ENCODE measurements at places on chromosomes 2 and 18. TPM values are rescaled to one million over a fixed set of nuclear protein-coding genes. Genes with fewer than 3 reads are reported as not detected.

Gene CD8B2
- not detected for total RNA-seq

Gene KANSL3
- total RNA-seq, result 32.6 TPM

Gene SKOR2
- not detected for total RNA-seq

Gene AAMP
- 42.6 TPM for total RNA-seq

Gene ECEL1
- total RNA-seq, result 0.12 TPM

GRCh38 chr18:59954755-59955156 lies 55.0 kb downstream of the PMAIP1 start:
- peak overlapping the region; percentile 20 for H3K27ac ChIP-seq
- H3K36me3 ChIP-seq, result no peaks in the 10 kb centered on the region
- no peak overlapping the region for H3K4me3 ChIP-seq
- peaks cover 13% of the 10 kb centered on the region for H3K4me1 ChIP-seq

DNA sequence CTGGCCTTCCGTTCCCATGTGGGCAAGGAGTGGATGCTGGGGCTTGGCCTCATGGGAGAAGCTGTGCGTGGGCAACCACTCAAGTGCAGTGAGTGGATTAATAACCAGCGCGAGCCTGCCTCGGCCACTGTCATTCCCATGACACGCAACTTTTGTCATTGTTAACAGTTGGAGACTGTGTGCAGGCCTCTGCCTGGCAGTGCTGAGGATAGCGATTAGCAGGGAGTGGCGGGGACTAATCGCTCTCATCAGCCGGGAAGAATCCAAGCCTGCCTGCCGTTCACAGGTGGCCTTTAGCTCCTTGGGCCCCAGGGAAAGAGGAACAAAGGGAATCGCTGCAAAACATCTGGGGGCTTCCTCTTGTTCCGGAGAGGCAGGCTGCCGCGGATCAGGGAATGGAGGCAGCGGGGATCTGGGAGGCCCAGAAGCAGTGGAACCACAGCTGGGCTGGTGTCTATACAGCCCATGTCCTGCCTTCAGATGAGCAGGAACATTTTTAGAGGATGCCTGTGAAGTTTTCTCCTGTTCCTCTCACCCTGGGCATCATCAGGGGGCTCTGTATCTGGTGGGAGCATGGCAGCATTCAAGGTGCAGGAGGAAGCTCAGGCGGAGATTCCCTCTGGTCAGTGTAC lies 53.8 kb downstream of the CTIF start:
- H3K4me3 ChIP-seq, result no peak overlapping the region
- H3K4me1 ChIP-seq, result peaks cover 78% of the 10 kb centered on the region
- no peaks in the 10 kb centered on the region for H3K27me3 ChIP-seq
- peak overlapping the region; percentile 78 for H3K27ac ChIP-seq

- no peaks in the 10 kb centered on the region for H3K4me1 ChIP-seq
- DNase-seq, result no peak
- H3K4me3 ChIP-seq, result no peak overlapping the region
- no peaks in the 10 kb centered on the region for H3K36me3 ChIP-seq
These were observed 277.9 kb downstream of the MBD2 start for GRCh38 chr18:53946594-53946993.

- no peaks in the 10 kb centered on the region for H3K36me3 ChIP-seq
- H3K27ac ChIP-seq, result no peak overlapping the region
- no peak for DNase-seq
These were observed 5.8 kb downstream of the GAD1 start for GRCh38 chr2:170822290-170823087.

- no peaks in the 10 kb centered on the region for H3K27me3 ChIP-seq
- no peak for DNase-seq
- no peak overlapping the region for H3K4me3 ChIP-seq
- H3K27ac ChIP-seq, result no peak overlapping the region
These were observed 24.8 kb downstream of the NCK2 start for GRCh38 chr2:105769504-105769903.

- H3K4me3 ChIP-seq, result no peak overlapping the region
- no peak for DNase-seq
- peaks cover 72% of the 10 kb centered on the region for H3K27me3 ChIP-seq
- H3K36me3 ChIP-seq, result no peaks in the 10 kb centered on the region
These were observed 3.1 kb downstream of the EGR4 start for GRCh38 chr2:73290049-73290839.

DNA sequence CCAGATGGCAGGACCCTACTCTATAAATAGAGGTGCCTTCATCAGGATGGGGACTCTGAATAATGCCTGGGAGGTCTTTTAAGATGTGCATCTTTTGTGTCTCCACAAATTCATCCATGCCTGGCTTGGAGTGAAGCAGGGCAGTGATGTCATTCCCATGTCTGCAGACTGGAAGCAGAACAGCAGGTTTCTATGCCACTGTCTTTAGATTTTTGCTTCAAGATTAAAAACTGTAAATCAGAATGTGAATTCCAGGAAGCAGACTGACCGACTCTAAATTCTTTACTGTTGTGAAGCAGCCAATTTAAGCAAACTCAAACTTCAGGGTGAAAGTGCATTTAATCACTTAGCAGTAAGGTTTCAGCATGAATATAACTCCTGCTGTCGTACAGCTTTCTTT lies 159.3 kb downstream of the SCG2 start:
- H3K27me3 ChIP-seq, result no peaks in the 10 kb centered on the region
- H3K4me1 ChIP-seq, result peaks cover 27% of the 10 kb centered on the region
- H3K27ac ChIP-seq, result peak overlapping the region; percentile 70
- no peak for DNase-seq
- H3K4me3 ChIP-seq, result peak overlapping the region; percentile 0

- H3K27me3 ChIP-seq, result peaks cover 37% of the 10 kb centered on the region
- DNase-seq, result no peak
- H3K4me3 ChIP-seq, result no peak overlapping the region
- H3K27ac ChIP-seq, result no peak overlapping the region
These were observed 36.1 kb downstream of the ABCG8 start for GRCh38 chr2:43874776-43875451.

DNA sequence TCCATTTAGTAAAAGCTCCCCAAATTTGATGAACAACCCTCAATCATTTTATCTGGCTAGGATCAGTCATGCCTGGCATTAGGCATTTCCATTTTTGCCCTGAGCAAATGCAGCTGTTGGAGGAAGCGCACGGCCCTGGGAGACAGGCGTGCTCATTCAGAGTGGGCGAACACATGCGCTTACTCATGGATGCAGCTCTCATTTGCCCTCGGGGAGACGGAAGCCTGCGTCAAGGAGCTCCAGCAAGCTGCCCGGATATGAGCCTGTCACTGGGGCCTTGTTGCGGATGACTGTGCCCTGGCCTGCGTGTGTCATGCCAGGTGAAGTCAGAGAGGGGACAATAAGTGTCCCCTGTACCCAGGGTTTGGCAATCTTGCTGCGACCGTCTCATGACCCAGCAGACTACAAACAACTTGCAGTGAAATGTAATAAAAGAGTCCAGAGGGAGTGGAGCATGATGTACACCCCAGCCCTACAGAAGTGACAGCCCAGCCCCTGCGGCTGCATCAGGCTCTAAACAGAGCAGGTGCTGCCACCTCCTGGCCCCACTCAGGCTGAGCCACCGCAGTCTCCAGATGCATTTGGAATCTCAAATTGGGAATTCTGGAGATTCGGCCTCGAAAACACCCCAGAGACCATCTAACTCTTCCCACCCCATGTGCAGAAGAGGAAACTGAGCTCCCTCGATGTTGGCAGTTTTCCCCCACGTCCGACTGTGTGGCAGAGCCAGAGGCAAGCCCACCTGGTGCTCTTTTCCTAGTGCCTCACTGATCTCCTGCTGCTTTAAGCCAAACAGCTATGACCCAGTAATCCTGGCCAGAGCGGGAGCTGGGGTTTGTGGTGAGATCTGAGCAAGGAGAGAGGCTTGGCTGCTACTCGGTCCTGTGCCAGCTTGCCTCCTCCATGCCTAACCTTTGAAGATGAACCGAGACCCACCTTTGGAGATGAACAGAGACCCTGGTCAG lies 105.0 kb upstream of the ALK start:
- H3K36me3 ChIP-seq, result no peaks in the 10 kb centered on the region
- H3K4me3 ChIP-seq, result peak overlapping the region; percentile 27
- H3K27ac ChIP-seq, result peak overlapping the region; percentile 39
- peaks cover 33% of the 10 kb centered on the region for H3K27me3 ChIP-seq
- peaks cover 8% of the 10 kb centered on the region for H3K4me1 ChIP-seq
- DNase-seq, result no peak

- H3K4me3 ChIP-seq, result no peak overlapping the region
- H3K27me3 ChIP-seq, result no peaks in the 10 kb centered on the region
- peaks cover 6% of the 10 kb centered on the region for H3K36me3 ChIP-seq
These were observed 60.7 kb downstream of the SPATS2L start for GRCh38 chr2:200367155-200367554.

DNA sequence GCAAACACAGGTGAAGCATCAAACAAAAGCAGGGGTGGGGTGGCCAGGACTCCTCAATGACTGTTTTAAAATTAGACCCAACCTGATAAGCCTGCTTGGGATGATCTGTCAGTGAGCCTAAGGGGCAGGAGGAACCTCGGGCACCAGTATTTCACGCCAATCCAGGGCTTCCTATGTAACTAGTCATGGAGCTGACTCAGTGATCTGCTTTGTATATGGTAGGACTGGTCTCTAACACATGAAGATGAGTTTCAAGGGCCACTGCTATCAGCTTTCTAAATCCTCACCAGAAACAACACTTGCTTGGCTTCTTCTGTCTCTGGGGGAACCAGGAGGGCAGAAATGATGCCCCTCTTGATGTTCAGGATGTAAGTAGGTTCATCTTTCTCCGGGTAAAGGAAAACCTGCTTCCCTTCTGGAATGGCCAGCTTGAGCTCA lies 6.2 kb downstream of the APOB start:
- H3K36me3 ChIP-seq, result peaks cover 5% of the 10 kb centered on the region
- H3K4me3 ChIP-seq, result no peak overlapping the region
- no peak for DNase-seq
- no peak overlapping the region for H3K27ac ChIP-seq
- H3K27me3 ChIP-seq, result peaks cover 2% of the 10 kb centered on the region
- H3K4me1 ChIP-seq, result peaks cover 36% of the 10 kb centered on the region

- H3K4me1 ChIP-seq, result no peaks in the 10 kb centered on the region
- no peaks in the 10 kb centered on the region for H3K36me3 ChIP-seq
- no peak for DNase-seq
- H3K27me3 ChIP-seq, result no peaks in the 10 kb centered on the region
- no peak overlapping the region for H3K4me3 ChIP-seq
These were observed 318.9 kb downstream of the CNTNAP5 start for GRCh38 chr2:124343827-124344498.

DNA sequence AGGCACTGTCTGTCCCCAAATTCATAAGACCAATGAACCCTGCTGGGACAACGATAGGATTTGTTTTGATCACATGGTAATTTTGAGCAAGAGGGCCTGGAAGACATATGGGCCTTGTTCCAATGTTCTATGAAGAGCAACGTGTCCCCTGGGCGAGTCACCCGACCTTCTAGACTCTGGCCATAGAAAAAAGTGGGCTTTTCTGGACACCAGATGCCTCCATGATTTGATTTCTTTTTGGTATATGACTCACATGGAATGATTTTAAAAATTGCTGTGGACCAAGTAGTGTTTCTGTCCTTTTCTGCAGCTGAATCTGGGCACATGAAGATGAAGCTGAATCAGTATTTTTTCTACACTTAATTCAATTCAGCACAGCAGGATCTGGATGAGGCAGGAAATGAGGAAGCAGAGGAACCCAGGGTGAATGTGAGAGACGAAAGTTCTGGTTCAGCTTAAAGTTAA lies 104.9 kb downstream of the CDC42EP3 start:
- H3K4me1 ChIP-seq, result peaks cover 68% of the 10 kb centered on the region
- H3K27ac ChIP-seq, result peak overlapping the region; percentile 84
- H3K4me3 ChIP-seq, result no peak overlapping the region
- DNase-seq, result no peak
- H3K27me3 ChIP-seq, result no peaks in the 10 kb centered on the region

DNA sequence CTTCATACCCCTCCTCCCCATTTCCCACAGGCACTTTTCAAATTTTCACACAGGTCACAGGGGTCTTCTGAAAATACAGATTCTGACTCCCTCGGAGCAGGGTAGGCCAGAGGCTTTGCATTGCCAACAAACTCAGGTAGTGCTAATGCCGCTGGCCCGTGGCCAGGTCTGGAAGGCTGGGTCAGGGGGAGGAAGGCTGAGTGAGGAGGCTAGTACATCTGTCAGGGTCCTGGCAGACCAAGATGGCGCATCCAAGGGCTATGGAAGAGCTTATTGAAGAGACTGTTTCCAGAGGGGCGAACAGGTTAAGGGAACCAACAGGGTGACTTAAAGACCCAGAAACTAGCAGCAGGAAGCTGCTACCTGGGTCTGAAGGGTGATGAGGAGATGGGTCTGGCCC lies 336.7 kb upstream of the ID2 start:
- DNase-seq, result no peak
- no peaks in the 10 kb centered on the region for H3K36me3 ChIP-seq
- peaks cover 7% of the 10 kb centered on the region for H3K4me1 ChIP-seq
- H3K27me3 ChIP-seq, result no peaks in the 10 kb centered on the region
- H3K27ac ChIP-seq, result no peak overlapping the region

DNA sequence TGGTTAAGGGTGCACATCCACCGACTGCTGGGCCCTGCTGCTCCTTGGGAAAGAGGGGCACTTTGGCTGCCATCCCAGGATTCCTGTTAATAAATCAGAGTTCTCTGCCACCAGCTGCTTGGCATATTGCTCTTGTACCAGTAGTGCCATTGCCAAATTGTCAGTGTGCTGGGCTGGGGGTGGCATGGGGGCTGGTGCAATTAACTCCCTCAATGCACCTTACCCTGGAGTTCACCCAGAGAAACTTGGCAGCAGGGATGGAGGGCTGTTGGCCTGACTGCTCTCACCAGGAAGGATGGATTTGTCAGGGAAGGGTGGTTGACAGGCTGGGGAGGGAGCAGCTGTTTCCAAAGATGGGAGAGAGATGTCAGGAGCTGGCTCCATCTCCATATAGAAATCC lies 94.6 kb upstream of the SKOR2 start:
- H3K4me1 ChIP-seq, result no peaks in the 10 kb centered on the region
- H3K27me3 ChIP-seq, result no peaks in the 10 kb centered on the region
- H3K36me3 ChIP-seq, result no peaks in the 10 kb centered on the region
- DNase-seq, result no peak
- no peak overlapping the region for H3K27ac ChIP-seq

- no peak for DNase-seq
- no peak overlapping the region for H3K27ac ChIP-seq
- no peaks in the 10 kb centered on the region for H3K36me3 ChIP-seq
- H3K27me3 ChIP-seq, result no peaks in the 10 kb centered on the region
- no peaks in the 10 kb centered on the region for H3K4me1 ChIP-seq
These were observed 95.7 kb downstream of the ICOS start for GRCh38 chr2:204032301-204032700.

- H3K4me3 ChIP-seq, result no peak overlapping the region
- peaks cover 7% of the 10 kb centered on the region for H3K4me1 ChIP-seq
- no peak overlapping the region for H3K27ac ChIP-seq
- no peaks in the 10 kb centered on the region for H3K36me3 ChIP-seq
- DNase-seq, result no peak
These were observed 182.3 kb downstream of the LOXHD1 start for GRCh38 chr18:46474487-46475389.

- H3K4me1 ChIP-seq, result peaks cover 5% of the 10 kb centered on the region
- no peak overlapping the region for H3K4me3 ChIP-seq
- no peak for DNase-seq
- H3K27ac ChIP-seq, result no peak overlapping the region
- no peaks in the 10 kb centered on the region for H3K36me3 ChIP-seq
- peaks cover 13% of the 10 kb centered on the region for H3K27me3 ChIP-seq
These were observed 51.5 kb downstream of the PLEKHB2 start for GRCh38 chr2:131156452-131157149.

GRCh38 chr2:201733544-201733943 lies 35.1 kb upstream of the MPP4 start:
- peaks cover 38% of the 10 kb centered on the region for H3K36me3 ChIP-seq
- H3K4me1 ChIP-seq, result no peaks in the 10 kb centered on the region
- H3K27ac ChIP-seq, result no peak overlapping the region
- H3K27me3 ChIP-seq, result no peaks in the 10 kb centered on the region

GRCh38 chr2:43612944-43613343 lies 17.1 kb upstream of the THADA start:
- H3K27ac ChIP-seq, result no peak overlapping the region
- H3K4me3 ChIP-seq, result no peak overlapping the region
- H3K4me1 ChIP-seq, result peaks cover 25% of the 10 kb centered on the region
- H3K36me3 ChIP-seq, result no peaks in the 10 kb centered on the region

All from chondrocyte (in vitro differentiated cells).